ENCODE measurements at places on chromosomes 11 and 22.

DNA sequence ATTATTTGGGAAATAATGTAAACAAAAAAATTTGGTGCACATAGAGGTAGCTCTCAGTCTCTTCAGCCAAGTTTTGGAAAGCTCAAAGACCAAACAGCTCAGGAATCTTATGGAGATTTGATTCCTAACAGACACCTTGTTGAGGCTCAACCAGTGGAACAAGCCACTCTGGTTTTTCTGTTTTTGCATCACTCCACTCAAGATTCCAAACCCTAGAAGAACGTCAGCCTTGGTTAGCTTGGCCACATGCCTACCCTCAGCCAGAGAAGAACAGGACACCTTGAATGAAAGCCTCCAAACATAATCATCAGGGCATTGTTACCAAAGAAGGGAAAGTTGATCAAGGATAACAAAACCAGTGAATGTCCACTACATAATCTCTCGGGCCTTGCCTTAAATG is 3.8 kb upstream of the SMCO4 start:
- no peak for DNase-seq

DNA sequence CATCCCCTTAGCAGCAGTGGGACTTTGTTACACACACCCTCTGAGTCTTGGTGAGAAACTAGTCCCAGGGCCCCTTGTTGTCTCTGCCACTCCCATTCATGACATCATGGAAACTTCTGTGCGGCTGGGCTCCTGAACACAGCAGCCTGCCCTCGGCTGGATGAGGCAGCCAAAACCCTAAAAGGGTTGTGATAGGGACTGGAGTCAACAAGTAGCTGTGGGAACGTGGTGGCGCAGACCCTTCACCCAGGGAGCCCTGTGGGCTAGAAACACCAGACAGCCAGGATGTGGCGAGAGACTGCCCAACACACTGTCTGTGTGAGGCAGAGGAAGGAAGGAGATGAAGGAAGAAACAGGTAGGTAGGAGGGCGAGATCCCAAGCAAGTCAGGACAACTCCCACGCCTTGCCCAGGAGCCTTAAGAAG is 3.9 kb downstream of the CD3D start:
- no peak for DNase-seq

GRCh38 chr11:67644472-67645418 is 5.2 kb upstream of the TBX10 start:
- DNase-seq = no peak

GRCh38 chr11:125165111-125165842 is 726 bp downstream of the PKNOX2 start:
- DNase-seq = peak; percentile 53

DNA sequence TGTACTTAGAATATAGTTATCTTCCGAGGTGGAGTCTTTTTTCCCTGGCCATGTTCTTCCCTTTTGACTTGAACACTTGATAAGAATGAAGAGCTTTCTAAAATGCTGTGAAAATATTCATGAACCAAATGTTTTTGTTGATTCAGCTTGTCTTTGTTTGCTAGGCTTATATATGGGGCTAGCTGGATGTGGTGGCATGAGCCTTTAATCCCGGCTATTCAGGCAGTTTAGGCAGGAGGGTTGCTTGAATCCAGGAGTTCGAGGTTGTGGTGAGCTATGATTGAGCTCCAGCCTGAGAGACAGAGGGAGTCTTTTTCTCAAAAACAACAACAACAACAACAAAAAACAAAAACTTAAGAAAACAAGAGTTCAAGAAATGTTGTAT is 23.1 kb downstream of the CBL start:
- no peak for DNase-seq

DNA sequence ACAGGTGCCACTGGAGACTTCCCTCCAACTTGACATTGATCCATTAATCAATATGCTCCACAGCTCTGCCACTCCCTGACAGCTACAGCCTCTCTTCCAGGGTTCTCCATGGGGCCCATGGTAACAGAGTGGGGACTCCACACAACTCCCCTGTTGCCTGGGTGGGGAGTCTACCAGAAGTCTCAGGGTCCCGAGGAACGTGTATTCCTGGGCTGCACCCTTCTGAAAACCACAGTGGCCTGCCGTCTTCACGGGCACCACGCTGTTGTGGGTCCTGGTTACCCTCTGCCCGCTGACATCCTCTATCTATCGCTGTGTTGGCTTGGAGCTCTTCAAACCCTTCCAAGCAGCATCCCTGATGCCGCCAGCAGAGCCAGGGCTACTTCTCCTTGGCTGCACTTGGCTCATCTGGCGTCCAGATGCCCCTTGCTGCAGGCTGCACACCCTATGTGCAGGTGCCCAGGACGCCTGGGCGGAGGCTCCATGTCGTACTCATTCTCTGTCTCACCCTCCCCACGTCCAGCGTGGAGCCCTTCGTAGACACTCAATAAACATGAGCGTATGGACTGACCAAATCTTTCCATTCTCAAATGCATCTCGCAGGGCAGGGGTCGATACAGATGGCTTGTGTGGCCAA is 1341.8 kb downstream of the TBC1D22A start:
- no peak for DNase-seq

GRCh38 chr22:49571326-49571725 is 256.3 kb downstream of the BRD1 start:
- DNase-seq = no peak

GRCh38 chr22:38925571-38926041 is 31.8 kb upstream of the APOBEC3A start:
- no peak for DNase-seq

- no peak for DNase-seq
Observed at GRCh38 chr11:36751996-36752395, 154.0 kb upstream of the RAG2 start.

DNA sequence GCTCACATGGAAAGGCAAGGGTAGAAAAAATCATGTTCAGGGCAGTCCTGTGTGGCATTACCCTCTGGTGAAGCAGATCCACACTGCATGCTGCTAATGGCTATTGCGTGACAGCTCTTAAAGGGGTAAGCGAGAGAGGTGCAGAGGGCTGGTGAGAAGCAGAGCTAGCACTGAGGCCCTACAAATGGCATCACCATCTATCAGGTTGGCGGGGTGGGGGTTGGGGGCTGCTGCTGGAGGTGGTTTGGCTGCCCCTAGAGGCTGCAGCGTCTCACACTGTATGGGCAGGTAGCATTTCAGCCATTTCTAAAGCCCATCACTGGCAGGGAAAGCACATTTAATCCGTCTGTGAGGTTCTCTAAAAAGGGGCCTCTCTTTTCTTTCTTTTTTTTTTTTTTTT is 16.9 kb upstream of the TMA7B start:
- DNase-seq = no peak

GRCh38 chr11:95295382-95296149 is 64.6 kb upstream of the SESN3 start:
- peak; percentile 20 for DNase-seq

GRCh38 chr11:554428-555226 is 5.9 kb downstream of the LMNTD2 start:
- peak; percentile 51 for DNase-seq
